Hepatic stellate cell (primary cell): ENCODE measurements at places on chromosomes 6 and 20.

DNA sequence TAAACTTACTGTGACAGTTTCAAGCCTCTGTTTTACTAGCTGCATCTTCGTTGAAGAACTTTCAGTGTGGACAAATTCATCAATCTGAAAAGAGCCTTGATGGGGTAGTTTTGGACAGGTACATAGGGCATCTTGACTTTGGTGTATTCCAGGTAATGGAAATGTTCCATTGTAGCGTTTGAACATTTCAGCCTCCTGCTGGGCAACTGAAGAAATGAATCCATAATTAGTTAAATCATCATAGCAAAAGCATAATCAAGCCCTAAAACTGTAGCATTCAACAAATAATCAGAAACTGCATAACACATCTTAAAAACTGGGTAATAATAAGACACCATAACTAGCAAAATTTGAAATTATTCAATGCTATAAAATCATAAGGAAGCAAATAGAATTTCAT, 86.2 kb downstream of the AHI1 start:
- no peak for DNase-seq

GRCh38 chr6:79543886-79544285, 6.7 kb upstream of the LCA5 start:
- no peak for DNase-seq

- no peak for DNase-seq
Measured at GRCh38 chr6:117555882-117556498, 46.3 kb downstream of the GOPC start.

DNA sequence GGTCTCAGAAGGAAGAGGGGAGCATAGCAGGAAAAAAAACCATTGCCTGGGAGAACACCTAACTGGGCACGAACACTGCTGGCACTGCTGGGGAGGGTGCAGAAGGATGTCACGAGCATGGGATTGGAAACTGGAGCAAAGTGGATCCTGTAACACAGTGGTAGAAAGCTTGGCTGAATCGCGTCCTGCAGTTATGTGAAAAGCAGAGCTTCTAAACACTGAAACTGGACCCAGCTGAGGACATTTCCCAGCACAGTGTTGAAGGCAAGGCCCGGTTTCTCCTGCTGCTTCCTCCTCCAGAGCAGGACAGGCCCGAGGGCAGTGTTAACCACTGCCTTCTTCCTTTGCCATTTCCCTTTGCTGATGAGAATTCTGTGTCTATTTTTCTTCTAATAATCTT, 6.7 kb downstream of the APMAP start:
- no peak for DNase-seq

- DNase-seq: peak; percentile 2
Measured at GRCh38 chr6:77173472-77174074, 289.7 kb downstream of the HTR1B start.
